NCI-H1436 treated with DMSO at 0.1 percent for 48 hours (cell line): ENCODE measurements at places on chromosomes 2 and 18.

GRCh38 chr2:42693013-42693615 lies 70.8 kb downstream of the OXER1 start:
- DNase-seq: no peak

DNA sequence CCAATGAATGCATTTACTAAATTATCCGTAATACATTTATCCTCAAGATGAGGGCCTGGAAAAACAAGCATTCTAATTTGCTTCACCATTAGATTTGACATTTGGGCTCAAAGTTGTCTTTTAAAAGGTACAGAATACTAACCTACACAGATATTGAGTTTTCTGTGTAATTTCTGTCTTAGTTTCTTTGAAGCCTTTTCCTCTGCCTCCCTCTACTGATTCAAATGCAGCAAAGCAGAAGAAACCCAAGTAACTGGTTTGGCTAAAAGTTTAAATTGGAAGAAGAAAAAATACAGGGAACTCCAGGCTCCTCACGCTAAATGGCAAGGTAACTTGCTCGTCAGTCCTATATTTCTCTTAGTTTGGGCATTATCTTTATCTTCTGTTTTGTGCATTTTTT lies 53.3 kb upstream of the SLC5A7 start:
- no peak for DNase-seq

GRCh38 chr18:38664929-38665328 lies 1099.3 kb upstream of the CELF4 start:
- no peak for DNase-seq

GRCh38 chr2:103734911-103735310 lies 973.1 kb downstream of the TMEM182 start:
- DNase-seq: no peak

DNA sequence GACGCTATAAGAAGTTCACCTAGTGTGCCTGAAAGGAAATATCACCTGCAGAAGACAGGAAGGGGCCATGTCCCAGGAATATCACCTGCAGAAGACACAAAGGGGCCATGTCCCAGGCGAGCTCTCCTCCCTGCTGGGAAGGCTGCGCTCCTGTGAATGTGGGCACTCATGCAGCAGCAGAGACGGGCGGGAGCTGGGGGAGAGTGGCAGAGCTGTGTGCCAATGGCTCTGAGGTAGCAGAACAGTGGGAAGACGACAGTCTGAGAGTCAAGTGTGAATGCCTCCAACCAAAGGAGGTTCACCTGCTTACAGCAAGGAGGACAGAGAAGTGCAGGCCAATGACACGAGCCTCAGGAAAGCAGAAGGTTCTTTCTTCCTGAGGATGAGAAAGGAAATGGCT lies 117.9 kb upstream of the SALL3 start:
- no peak for DNase-seq

GRCh38 chr18:55244546-55244945 lies 285.3 kb upstream of the CCDC68 start:
- DNase-seq: no peak

- DNase-seq: no peak
These were observed 47.0 kb downstream of the PLEKHM3 start for GRCh38 chr2:207978177-207978948.

DNA sequence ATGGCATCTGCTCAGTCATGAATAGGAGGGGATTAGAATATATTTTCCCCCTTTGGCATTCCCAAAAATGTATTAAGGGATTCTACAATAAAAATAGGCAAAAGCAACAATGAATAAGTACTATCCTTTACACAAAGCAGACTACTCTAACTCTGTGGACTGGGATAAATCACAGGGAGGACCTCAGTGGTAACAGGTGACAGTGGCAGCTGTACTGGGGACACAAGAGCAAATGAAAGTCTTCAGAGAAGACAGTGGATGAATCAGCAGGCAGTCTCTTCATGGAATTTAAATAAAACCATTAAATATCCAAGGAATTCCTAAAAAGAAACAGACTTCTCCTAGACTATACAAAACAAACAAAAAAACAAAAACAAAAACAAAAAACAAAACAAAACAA lies 4.8 kb downstream of the CDH7 start:
- no peak for DNase-seq

DNA sequence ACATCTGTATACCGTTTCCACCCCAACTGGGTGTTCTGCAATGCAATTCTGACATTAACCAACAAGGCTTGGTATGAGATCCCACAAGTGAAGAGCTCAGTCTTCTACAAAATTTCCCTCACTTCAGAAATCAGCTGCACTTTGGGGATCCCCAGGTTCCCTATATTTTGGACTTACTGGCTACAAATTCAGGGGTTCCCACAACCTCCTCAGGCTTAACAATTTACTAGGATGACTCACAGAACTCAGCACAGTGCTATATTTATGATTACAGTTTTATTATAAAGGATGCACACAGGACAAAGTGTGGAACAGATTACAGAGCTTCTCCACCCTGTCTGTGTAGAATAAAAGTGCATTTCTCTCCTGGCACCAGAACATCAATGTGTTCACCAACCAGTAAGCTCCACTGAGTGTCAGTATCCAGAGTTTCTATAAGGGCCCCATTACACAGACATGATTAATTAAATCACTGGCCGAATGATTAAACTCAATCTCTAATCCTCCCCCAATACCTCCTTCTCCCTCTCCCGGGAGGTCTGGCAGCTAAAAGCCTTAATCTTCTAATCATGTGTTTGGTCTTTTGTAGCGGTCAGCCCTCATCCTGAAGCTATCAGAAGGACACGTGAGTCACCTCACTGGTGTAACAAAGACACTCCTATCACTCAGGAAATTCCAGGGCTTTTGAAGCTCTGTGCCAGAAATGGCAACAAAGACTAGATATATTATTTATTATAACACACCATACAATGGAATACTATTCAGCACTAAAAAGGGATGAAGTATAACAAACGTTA lies 84.6 kb downstream of the SLC66A3 start:
- DNase-seq: no peak

DNA sequence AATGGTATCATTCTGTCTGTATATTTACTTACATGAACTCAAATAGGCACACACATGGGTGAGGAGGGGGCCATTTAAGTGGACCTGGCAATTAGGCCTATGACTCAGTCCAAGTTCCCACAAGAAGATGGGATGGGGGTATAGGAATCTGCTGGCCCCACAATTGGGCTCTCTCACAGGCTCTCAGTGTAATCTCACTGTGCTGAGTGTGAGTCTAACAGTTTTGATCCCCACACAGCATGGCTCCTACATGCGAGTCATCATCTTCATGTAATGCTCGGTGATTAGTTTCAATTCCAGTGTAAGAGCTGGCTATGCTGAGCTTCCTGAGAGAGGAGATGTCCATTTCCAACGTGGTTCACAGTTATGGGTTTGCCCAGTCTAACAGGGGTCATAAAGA lies 114.0 kb downstream of the GATA6 start:
- no peak for DNase-seq
